ENCODE measurements at places on chromosomes 3 and 15.

- no peak for DNase-seq
Measured at GRCh38 chr3:66789580-66790237, 208.4 kb upstream of the KBTBD8 start.

DNA sequence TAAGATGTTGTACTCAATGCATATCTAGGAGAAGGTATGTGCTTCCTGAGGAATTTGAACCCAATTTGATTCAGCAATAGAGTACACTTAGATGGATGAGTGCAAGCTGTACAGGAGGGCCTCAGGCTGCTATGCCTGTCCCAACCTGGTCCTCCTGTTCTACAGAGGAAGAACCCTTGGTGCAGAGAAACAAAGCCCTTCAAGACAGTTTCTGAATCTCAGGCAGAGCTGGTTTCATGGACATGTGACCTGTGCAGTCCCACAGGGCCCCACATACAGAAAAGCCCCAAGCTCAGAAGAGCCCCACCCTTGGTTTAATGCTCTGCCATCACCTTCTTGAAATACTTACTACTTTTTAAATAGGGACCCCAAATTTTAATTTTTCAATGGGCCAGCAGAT is 15.3 kb downstream of the FOXP1 start:
- DNase-seq = no peak

DNA sequence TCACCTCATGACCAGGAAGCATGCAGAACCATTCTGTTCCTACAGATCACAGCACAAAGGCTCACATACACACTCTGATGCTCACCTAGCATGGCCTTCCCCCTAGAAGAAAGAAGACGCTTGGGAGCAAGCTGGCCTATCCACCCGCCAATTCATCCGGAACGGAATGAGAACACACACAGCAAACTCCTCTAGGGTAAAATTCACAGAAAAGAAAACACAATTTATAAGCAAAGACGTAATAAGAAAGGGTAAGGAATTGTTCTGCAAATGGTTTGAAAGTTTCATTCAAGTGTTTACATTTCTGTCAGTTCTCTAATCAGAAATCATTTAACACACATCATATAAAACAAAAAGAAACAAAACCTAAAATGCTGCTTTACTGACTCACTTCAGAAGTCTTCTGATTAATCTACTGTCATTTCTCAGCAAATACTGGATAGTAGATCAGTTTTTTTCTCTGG is 218.1 kb downstream of the OSBPL10 start:
- DNase-seq = no peak

GRCh38 chr15:77201665-77202064 is 130.8 kb upstream of the TSPAN3 start:
- no peak for DNase-seq

GRCh38 chr15:33405096-33405495 is 94.3 kb downstream of the RYR3 start:
- DNase-seq = no peak

Measured in CD8-positive, alpha-beta T cell (primary cell).